ENCODE measurements at places on chromosomes 2 and 18.

DNA sequence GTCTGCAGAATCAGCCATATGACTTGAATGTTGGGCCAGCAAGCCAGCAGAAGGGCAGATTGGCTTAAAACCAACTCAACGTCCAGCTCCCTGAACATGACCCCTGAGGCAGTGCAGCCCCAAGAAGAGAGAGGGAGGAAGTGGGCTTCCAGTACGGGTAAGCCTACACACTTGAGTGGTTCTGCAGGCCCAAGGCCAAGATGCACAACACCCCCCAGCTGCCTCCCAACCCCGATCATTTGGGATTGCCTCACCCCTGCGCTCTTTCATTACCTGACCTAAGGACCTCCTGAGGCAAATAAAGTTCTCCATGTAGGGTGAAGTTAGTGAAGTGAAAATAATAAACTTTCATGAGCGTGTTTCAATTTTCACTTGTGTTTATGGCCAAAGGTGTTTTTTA is 536.0 kb downstream of the TNS1 start:
- DNase-seq: no peak

GRCh38 chr2:28577791-28578680 is 82.2 kb downstream of the PLB1 start:
- no peak for DNase-seq

DNA sequence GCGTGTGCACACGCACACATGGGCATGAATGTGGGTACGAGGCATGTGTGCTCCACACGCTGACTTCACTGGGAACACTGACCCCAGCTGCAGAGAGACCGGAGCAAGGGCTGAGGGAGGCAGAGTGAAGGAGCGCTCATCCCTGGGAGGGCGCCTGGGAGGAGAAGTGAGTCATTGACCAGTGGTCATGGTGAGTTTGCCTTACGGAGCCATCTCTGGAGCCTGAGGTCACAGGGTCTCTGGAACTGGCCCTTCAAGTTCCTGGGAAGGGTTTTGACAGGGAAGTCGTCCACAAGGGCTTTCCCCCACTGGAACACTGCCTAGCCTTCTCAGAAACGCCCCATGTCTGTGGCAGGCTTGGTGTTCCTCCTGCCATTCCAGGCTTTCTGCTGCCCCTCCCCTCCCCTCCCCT is 14.3 kb upstream of the TMEM185B start:
- DNase-seq: no peak

DNA sequence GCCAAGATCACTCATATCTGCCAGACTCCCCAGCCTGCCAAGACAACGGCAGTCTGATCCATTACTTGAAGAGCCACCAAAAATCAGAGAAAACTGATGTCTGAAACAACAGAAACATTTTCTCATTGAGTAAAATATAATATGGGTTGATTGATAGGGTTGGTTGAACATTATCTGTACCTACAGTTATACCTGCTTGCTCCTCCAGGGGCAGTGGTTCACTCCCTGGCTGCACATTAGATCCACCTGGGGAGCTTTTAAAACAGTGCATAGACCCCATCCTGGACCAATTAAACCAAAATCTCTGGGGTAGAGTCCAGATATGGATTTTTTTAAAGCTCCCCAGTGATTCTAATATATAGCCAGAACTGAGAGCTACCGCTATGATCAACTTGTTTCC is 43.6 kb upstream of the SLC14A2 start:
- no peak for DNase-seq

GRCh38 chr2:152910970-152911369 is 192.6 kb downstream of the ARL6IP6 start:
- no peak for DNase-seq

DNA sequence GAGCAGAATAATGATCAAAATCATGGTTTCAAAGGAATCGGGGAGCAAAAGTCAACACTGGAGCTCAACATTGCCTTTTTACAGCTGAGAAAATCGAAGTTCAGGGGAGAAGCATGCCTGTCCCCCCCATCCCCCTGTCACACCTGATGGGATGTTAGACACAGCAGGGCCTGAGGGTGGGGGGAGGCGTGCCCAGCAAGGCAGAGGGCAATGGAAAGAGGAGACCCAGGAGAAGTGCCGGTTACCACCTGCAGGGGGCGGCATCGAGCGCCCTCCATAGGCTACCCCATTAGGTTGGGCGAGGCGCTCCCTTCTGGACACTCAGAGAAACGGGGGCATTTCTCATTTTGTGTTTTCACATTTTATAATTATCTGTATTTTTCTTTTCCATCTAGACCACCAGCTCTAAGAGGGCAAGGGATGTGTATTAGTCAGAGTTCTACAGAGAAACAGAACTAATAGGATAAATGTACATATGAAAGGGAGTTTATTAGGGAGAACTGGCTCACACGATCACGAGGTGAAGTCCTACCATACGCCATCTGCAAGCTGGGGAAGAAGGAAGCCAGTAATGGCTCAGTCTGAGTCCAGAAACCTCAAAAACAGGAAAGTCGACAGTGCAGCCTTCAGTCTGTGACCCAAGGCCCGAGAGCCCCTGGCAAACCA is 271.3 kb downstream of the LRATD1 start:
- peak; percentile 5 for DNase-seq

DNA sequence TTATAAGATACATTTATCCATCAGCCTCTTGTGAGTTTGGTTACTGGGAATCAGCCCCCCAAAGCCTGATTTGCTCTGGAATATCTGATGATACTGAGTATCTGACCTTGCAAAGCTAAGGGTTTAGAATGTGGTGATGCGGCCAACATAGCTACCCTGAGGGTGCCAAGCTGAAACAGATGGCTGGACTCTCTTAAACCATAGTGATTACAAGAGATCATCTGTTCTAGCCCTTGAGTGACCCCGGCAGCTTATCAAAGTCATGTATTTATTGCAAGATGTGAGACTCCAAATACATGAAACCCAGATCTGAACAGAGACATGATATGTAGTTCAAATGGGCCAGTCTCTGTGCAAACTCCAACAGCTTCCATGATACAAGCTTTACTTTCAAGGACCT is 78.2 kb upstream of the CABLES1 start:
- no peak for DNase-seq

DNA sequence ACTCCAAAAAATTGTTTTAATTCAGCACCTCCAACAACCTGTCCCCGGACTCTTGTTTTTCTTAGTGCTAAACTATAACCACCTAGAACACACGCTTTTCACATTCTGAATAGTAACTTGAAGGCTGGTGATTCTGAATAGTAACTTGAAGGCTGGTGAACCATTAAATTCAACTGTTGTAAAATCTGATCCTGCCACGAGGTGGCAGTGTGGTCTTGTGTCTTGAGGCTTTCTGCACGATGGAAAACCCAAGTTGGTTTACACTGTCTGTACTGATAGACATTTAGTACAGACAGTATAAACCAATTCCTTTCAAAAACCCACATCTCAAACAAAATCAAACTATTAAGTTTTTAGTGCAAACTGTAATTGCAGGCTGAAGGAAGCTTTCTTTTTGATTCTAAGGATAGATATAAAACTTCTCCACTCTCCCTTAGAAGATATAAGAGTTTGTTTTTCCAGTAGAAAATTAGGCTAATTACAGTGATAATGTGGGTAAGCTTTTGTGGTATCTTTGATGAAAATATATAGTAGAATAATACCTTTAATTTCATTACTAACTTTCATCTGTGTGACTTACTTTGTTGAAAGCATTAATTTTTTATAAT is 57.6 kb downstream of the VAPA start:
- DNase-seq: peak; percentile 73

GRCh38 chr18:78367996-78368395 is 611.6 kb upstream of the SALL3 start:
- no peak for DNase-seq

Measured in CD4-positive, alpha-beta T cell treated with Interferon alpha-2 for 1 hour (primary cell).